ENCODE measurements at places on chromosomes 2 and 18. TPM values are rescaled to one million over a fixed set of nuclear protein-coding genes. Genes with fewer than 3 reads are reported as not detected.

DNA sequence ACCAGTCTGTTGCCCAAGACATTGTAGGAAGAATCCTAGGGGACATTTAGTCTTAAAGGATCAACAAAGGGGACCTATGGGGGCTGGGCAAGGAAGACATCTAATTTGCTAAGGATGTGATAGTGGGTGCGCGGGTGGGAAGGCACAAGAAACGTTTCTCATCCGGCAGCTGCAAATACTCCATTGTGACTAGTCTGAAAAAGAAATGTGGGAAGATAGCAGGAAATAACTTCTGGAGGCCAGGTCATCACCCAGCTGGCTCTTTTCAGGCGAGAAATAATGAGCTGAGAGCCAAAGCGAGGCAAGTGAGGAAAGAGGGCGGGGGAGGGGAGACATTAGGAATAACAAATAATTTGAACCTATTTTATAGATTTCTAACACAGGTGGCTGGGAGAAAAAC, 70.3 kb upstream of the NCK2 start:
- no peak for DNase-seq

- no peak for DNase-seq
These were observed 793.7 kb upstream of the FANCL start for GRCh38 chr2:59034837-59035236.

- DNase-seq = no peak
These were observed 10.1 kb upstream of the IFIH1 start for GRCh38 chr2:162328424-162329157.

DNA sequence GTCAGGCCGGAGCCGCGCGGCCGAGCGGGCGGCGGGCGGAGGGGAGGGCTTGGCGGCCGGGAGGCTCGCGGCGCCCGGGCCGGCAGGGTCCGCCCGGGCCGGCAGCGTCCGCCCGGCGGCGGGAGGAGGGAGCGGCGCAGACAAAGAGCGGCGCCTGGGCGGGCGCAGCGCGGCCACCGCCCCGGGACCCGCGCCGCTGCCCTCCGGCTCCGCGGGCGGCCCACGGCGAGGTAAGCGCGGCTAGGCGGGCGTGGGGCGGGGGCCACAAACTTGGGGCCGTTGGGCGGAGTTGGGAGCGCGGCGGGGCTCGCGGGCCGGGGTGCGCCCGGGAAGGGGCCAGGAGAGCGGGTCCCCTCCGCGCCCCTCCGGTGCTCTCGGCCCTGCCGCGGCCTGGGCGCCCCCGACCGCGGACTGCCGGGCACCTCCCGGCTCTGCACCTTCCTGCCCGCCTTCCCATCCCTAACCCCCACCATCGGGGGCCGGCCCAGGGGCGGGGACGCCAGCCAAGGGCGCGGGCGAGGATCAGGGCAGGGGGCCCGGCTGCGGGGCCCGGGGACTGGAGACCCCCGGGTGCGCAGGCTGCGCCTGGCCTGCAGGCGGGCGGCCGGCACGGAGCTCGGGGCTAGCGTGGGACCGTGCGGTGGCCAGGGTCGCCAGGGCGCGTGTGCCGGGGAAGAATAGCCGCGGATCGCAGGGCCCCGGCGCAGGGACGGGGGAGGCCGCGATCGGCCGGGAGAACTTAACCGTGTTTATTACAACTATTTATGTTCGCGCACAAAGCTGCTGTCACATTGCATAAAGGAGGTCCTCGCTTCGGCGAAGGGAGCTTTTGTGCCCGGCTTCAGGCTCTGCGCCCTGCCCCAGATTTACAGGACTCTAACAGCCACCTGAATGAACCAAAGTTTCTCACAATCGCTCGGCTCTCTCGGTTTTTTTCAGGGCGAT, at the start of gene NCK2:
Gene NCK2, plus strand, starts transcription at position 4 of the 945 bp plus-strand sequence. CDS start 110,152 bp downstream, outside the sequence.
- peak; percentile 45 for DNase-seq

DNA sequence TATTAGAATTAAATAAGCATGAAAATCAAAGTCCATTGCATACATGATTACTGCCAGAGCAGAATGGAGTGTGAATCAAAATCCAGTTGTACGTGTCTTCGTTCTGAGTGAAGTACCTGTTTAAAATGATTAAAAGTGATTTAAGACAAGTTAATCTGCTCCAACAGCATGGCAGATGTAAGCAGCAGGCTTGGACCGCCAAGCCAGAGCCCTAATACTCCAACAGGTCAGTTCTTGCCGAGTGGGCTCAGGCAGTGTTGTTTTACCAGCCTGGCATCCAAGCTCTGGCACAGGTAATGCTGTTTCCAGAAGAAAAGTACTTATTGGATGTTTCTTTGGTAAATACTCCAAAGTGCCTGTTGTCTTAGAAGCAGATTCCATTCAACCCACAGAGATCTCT, 171.4 kb upstream of the EPAS1 start:
- DNase-seq = no peak

- DNase-seq = no peak
These were observed 67.2 kb upstream of the DSC1 start for GRCh38 chr18:31229829-31230228.

- DNase-seq = no peak
These were observed 36.6 kb downstream of the DARS1 start for GRCh38 chr2:135948642-135949355.

- no peak for DNase-seq
These were observed 3.4 kb downstream of the IRS1 start for GRCh38 chr2:226796012-226796839.

DNA sequence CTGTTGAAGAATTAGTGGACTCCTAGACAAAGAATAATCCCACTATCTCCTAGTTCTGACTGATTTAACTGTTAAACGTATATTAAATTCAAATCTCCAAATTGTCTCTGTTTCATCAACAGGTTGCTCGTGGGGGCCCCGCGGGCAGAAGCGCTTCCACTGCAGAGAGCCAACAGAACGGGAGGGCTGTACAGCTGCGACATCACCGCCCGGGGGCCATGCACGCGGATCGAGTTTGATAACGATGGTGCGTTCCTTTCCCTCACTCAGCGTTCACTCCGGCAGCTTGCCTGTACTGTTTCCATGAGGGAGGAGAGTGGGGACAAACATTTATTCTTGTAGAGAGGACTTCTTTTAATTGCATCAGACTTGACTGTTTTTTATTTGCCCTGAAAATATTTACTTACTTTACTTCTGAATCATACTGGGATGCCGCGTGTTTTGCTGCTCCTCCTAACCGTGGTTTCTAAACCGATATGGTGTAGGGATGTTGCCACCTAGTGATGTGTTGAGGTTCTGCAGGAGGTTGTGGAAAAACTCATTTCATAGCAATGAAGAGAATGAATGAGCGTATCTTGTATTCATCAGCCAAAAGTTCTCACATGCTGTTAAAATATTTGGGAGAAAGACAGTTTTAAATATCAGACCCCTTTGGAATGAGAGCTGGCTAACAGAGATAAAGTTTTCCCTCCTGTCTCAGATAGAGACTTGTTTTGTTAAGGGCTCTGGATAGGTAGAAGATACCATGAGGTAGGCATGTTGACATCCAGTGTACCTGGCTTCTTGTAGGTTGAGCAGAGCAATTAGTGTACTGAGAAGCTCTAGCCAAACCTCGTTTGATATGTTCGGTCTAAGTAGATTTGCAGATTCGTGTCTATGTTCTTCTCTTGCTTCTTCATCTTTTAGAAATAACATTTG, 38.3 kb downstream of the ITGA6 start:
- peak; percentile 84 for DNase-seq

GRCh38 chr2:28401948-28402550, 9.4 kb downstream of the FOSL2 start:
- DNase-seq = no peak

DNA sequence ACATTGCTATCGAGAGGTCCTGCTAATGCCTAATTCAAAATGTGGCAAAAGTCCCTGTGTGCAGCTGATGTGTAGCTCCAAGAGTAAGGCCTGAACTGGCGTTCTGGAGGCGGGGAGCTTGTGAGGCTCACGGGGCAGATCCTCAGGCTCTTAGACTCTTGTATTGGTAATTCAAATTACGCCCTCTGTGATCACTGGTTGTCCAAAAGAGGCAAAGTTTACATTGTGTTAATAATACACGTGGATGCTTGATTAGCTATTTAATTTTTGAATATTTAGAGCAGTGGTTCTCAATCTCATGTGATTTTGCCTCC, 12.4 kb upstream of the CRYGA start:
- DNase-seq = no peak

DNA sequence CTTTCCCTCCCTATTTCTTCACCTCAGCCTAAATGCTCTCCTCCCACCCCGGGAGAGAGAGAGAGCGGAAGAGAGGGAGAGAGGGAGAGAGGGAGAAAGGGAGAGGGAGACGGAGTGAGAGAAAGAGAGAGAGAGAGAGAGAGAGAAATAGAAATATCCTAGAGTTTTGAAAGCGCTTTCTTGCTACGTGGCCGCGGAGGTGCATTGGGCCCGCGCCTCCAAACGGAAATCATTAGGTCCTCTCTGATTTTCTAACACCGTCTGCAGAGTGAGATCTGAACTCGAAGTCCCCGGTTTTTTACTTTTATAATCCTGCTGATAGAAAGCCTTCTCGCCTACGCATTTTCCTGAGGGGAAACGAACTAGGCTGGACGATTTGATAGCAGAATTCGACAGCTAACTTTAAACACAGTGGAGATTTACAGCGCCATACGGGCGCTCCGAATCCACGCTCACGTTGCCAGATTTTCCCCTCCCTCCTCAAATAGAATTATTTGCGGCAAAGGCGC, 903 bp upstream of the EVX2 start:
- DNase-seq = no peak

The PIEZO2 gene
- total RNA-seq = not detected

The TM4SF20 gene
- not detected for total RNA-seq

The NOSTRIN gene
- total RNA-seq = not detected

The ATF2 gene
- 58.5 TPM for total RNA-seq

The CD8B gene
- 439 TPM for total RNA-seq

The TSPYL6 gene
- not detected for total RNA-seq

The RTN4 gene
- total RNA-seq = 93.9 TPM

The POTEI gene
- not detected for total RNA-seq

The ADRA2B gene
- total RNA-seq = 0.08 TPM

The GLB1L gene
- 3.4 TPM for total RNA-seq

The MFF gene
- 68.3 TPM for total RNA-seq

The CXCR4 gene
- total RNA-seq = 226 TPM

The MSTN gene
- total RNA-seq = not detected

The IL36B gene
- total RNA-seq = not detected

The DSC1 gene
- total RNA-seq = 0.16 TPM

The REG3G gene
- not detected for total RNA-seq

The GPR75 gene
- total RNA-seq = 3.0 TPM

All from activated CD8-positive, alpha-beta T cell treated with anti-CD3 and anti-CD28 coated beads, Interleukin-2, amount 10 ng/mL, durations not matched to agents 7 days and 5 days (primary cell).